ENCODE measurements at places on chromosomes 5 and 9. TPM values are rescaled to one million over a fixed set of nuclear protein-coding genes. Genes with fewer than 3 reads are reported as not detected.

The TMEM252 gene
- not detected for total RNA-seq

The FGFR4 gene
- 0.40 TPM for total RNA-seq

The GGTA1 gene
- total RNA-seq, result 8.8 TPM

The LRRC26 gene
- total RNA-seq, result not detected

Data from cardiac septum (tissue), 1 donor.